ENCODE measurements at places on chromosomes 5 and 9. TPM values are rescaled to one million over a fixed set of nuclear protein-coding genes. Genes with fewer than 3 reads are reported as not detected.

GRCh38 chr5:147509710-147510651, at the start of gene DPYSL3:
DPYSL3 (minus strand) TSS chr5:147510068; CDS start chr5:147509858, 210 bp downstream.
- peak; percentile 81 for ATAC-seq

GRCh38 chr9:22454016-22454415, 7.4 kb downstream of the DMRTA1 start:
- ATAC-seq: no peak

DNA sequence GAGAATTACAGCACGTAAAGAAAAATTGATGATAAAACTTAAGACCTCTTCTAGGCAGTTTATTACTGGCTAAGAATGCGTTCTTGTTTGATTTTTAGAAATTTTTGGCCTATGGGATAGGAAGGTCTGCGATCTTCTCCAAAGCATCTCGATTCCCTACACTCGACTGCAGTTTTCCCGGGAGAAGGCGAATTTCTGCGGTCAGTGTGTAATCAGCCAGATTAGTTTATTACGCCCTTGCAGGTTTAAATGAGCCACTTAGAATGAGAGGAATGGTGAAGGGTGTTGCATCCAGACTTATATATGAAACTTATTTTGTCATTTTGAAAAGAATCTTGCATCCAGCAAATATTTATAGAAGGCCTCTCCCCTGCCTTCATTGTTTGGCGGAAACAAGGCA, 1.2 kb downstream of the MTAP start:
- ATAC-seq: no peak

Gene GDF9
- 0.36 TPM for total RNA-seq

GRCh38 chr5:151954255-151954654, 29.6 kb upstream of the GLRA1 start:
- no peak for ATAC-seq

GRCh38 chr9:74281674-74282073, 215.5 kb upstream of the RORB start:
- peak; percentile 35 for ATAC-seq

Gene OR13C4
- total RNA-seq: not detected

DNA sequence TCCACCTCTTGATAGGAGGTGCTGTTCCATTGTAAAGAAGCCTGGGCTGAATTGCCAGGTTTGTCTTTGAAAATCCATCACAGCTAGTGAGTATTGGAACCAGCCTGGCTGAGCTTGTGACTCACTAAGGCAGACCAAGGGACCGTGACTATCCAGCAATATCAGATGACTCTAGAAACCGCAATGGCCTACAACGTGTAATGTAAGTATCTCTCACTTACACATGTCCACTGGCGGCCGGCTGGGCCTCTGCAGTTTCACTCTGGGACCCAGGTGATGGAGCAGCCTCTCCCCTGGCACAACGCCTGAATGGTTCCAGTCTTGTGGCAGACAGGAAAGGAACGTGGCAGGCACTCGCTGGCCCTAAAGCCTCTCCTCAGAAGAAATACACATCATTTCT, 3.1 kb upstream of the HRH2 start:
- no peak for ATAC-seq

DNA sequence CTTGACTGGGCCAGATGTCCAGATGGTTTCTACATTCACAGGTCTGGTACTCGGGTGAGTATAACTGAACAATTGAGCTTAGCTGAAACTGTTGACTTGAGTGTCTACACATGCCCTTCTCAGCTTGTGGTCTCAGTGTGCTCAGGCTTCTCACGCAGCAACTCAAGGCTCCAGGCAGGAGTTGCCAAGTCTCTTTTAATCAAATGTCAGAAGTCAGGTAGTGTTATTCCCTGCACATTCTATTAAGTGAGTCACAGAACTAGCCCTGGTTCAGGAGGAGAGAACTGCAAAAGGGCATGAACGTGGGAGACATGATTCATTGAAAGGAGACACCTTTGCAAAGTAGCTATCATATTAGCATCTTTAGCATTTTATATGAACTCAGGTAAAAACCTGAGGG, 199.3 kb upstream of the ACTBL2 start:
- peak; percentile 81 for ATAC-seq

DNA sequence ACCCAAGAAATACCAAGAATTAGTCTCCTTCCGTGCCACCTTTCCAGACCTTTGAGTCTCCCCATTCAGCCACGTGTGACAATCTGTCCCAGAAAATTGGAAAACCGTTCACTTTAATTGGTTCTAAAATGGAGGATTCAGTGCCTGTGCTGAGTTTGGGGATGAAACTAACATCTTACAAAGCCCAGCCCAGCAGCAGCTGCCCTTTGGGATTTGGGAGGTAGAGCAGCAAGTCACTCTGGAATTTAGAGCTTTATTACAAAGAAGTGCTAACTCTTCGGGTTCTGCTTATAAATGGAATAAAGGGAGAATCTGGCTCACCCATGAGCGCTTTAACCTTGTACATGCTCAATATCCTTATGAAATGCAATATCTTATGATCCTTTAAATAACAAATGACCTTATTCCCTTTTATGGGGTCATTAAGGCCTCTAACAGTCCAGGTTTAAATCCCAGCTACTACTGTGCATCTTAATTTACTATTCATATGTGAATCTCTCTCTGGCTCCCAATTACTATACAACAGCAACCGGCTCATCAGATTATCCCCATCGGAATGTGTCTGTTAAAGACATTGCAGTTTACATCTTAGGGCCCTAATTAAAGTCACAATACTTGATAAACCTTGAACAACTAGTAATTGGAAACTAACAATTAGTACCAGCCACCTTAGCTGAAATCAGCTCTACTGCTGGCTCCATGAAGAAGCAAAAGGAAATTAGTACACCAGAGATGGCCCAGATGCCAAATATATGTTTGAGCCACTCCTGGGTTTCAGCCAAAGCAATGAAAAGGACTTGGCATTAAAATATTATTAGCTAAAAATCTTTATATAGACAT, 271.8 kb upstream of the SMARCA2 start:
- no peak for ATAC-seq

- peak; percentile 33 for ATAC-seq
Measured at GRCh38 chr9:27436234-27436633, 87.9 kb upstream of the IFNK start.

- no peak for ATAC-seq
Measured at GRCh38 chr5:6832994-6833393, 119.8 kb downstream of the TENT4A start.

DNA sequence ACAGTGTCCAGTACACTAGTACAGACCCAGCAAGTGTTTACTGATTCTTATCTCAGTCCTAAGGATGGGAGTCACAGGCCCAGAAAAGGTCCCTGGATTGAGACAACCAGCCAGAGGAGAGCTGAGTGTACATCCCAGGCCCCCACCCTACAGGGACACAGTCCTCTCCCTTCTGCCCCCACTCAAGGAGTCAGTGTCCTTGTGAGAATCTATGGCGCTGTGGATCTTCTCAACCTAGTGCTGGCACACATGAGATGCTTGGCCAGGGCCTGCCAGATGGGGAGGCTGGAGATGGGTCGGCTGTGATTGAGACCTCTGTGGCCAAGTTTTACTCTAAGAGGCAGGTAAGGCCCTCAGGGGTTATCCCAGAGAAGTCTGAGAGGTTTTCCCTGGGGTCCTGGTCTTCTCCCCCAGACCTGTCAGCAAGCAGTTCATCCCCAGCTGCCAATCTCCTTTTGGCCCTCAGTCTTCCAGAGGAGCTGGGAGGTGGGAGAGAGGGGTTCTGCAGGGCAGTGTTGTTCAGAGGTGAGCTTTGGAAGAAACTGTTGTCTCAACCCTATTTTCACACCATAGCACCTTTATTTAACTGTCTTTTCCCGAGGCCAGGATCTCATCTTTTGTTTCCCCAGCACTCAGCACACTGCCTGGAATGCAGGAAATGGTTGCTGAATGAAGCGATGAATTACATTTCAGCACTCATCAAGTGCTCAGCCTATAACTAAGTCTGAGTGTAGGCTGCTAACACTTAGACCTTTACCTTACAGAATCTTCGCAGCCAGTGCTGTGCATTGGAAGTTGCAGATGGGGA, 3.2 kb upstream of the NSD1 start:
- no peak for ATAC-seq

GRCh38 chr5:168411871-168412270, 74.4 kb upstream of the RARS1 start:
- no peak for ATAC-seq

DNA sequence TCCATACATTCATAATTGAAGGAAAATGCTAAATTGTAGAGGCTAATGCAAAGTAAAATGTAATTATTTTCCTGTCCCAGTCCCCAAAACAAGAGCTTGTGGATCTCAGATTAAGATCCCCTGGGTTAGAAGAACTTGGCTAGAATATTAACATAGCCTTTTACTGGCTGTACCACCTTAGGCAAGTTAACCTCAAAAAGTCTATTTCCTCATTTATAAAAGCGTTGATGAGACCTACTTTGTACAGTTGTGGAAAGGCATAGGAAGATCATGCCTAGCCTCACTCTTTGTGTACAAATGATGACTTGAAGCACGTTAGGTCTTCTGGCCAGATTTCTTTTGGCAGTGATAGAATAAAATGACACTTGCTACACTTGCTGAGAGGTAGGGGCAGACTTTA, 97.2 kb downstream of the F2RL2 start:
- no peak for ATAC-seq

Gene SHC3
- 1.4 TPM for total RNA-seq

- ATAC-seq: no peak
Measured at GRCh38 chr5:169270827-169271226, 30.1 kb downstream of the SLIT3 start.

- ATAC-seq: no peak
Measured at GRCh38 chr5:157808043-157808442, 50.9 kb downstream of the CLINT1 start.

Gene GABRA1
- total RNA-seq: not detected

DNA sequence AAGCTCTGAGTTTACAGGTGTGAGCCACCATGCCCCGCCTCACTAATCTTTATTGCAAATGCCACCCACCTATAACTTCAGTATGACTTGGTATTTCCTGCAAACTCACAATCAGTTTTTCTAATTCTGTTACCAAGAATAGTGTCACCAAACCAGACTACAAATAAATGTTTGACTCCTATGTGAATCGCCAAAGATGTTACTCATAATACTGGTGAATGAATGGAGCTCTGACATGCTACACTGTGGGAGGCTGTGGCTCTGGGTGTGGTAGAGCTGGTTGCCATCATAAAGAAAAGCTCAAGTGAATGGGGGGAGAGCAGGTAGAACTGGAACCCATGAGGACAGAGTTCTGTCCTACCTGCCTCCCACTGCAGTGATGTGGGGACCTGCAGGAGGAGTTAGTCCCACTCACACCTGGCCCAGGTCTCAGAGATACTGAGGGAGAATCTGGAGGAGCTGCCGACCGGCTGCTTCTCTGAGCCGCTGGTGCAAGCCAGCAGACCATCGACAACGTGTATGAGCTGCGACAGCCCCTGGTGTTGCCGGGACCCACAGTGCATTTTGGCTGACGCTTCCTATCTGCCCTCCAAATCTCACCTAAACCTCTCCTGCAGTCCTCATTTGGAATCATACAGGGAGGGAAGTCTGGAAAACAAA, 95.7 kb downstream of the ENTREP1 start:
- ATAC-seq: peak; percentile 36

GRCh38 chr9:94783928-94784327, 57.4 kb downstream of the AOPEP start:
- ATAC-seq: no peak

Gene ESM1
- total RNA-seq: not detected

GRCh38 chr5:176654856-176655255, 7.6 kb downstream of the TSPAN17 start:
- no peak for ATAC-seq

- no peak for ATAC-seq
Measured at GRCh38 chr5:27962198-27962597, 923.8 kb upstream of the CDH9 start.

GRCh38 chr5:138649316-138649720, 74.1 kb upstream of the HSPA9 start:
- no peak for ATAC-seq

Gene HMCN2
- total RNA-seq: 1.6 TPM
